ENCODE measurements at places on chromosomes 3 and 15.

GRCh38 chr3:154954757-154955156 is 125.4 kb upstream of the MME start:
- DNase-seq: peak; percentile 14

GRCh38 chr3:133206921-133207320 is 168.7 kb downstream of the TMEM108 start:
- no peak for DNase-seq

DNA sequence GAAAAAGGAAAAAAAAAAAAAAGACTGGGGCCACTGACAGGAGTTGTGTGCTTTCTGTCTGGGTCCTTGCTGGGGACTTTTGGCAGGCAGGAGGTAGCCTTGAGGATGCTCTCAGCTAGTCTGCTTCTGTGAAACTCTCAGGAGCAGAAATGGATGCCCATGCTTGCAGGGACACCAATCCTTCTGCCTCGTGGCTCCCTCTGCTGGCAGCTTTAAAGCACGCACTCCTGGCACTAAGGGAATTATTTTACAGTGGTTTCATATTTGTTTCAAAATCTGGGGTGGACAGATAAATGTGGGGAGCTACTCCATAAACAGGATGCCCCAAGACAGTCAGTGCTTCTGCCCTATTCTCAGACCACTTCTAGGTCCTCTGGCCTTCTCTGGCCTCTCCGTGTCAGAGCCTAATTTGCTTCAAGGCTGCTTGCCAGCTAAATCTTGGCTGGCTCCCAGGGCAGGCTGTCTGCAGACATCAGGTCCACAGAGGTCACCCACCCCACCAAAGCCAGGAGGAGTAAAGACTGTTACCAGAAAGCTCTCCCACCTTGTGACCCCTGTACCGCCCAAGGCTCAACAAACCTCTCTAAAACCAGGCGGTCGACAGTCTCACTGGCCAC is 17.1 kb downstream of the TRAIP start:
- DNase-seq: peak; percentile 10

DNA sequence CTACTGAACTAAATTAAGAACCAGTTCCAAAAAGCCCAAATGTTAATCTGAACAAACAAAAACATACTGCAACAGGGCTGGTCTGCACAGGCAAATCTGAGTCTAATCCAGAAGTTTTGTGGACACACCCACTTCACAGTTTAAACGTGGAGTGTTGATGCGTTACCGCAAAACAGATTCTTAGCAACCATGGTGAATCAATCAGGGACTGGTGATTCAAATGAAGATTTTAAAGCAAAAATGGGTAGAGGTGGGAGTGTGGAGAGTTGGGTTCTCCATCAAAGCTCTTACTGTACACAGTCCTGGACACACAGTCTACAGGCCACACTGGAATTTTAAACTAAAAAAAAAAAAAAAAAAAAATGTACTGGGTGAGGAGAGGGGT is 5.2 kb downstream of the ANXA2 start:
- no peak for DNase-seq

GRCh38 chr3:131840156-131840797 is 194.5 kb downstream of the CPNE4 start:
- DNase-seq: no peak

- no peak for DNase-seq
Measured at GRCh38 chr3:37072892-37073291, 79.6 kb downstream of the MLH1 start.

- DNase-seq: no peak
Measured at GRCh38 chr3:108218811-108219210, 3.4 kb downstream of the IFT57 start.

DNA sequence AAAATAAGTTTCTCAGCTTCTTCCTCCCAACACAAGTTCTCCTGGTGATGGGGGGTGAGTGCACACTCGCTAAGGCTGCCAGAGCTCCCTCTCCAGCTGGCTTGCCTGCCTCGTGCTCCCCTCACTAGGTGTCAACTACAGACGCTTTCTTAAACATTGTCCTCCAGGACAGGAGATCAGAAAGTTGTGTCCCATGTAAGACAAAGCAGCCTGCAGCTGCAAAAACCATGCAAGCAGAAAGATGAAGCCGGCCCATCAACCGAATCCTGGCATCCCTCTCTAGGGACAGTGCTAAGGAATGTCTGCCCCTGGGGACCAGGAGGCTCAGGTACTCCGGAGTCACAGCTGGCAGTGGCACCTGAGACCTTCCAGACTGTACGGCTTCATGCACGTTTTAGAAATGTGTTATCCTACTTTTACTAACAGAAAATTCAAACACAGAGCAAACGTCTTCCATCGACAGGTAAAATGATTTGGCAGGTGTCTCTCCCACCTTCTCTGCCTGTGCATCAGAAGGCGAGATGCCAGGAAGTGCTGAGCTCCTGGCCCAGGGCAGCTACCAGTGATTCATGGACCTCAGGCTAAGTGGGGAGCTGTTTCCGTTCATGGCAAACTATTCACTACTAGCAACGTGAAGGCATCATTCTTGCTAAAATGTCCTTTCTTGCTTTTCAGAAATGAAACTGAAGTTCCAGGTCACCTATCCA is 246.1 kb downstream of the ADAMTS17 start:
- DNase-seq: no peak

DNA sequence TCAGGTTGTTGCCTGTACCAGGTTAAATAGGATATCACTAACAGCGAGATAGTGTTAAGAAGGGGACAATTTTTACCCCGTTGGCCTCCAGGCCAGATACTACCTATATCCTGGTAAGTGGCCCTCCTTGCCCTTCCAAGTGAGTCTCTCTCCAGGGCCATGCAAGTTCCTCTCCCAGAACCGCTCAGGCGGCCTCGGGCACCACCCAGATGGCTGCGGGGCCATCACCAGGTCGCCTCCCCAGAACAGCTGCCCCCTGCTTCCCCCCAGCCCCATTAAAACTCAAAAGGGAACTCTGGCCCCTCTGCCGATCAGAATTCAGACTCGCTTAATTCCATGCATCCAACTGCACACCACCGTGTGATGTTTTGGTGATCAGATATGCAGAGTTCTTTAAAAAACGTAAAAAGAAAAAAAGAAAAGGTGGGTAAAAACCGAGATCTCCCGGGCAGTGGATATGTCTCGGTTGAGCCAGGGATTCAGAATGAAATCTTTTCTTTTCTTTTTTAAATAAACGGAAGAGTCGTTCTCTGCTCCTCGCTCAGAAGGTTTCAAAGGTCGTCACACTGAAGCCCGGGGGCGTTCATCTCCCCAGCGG is 1.9 kb upstream of the TRIM71 start:
- DNase-seq: no peak

GRCh38 chr3:47024932-47025331 is 45.5 kb downstream of the NBEAL2 start:
- DNase-seq: no peak

DNA sequence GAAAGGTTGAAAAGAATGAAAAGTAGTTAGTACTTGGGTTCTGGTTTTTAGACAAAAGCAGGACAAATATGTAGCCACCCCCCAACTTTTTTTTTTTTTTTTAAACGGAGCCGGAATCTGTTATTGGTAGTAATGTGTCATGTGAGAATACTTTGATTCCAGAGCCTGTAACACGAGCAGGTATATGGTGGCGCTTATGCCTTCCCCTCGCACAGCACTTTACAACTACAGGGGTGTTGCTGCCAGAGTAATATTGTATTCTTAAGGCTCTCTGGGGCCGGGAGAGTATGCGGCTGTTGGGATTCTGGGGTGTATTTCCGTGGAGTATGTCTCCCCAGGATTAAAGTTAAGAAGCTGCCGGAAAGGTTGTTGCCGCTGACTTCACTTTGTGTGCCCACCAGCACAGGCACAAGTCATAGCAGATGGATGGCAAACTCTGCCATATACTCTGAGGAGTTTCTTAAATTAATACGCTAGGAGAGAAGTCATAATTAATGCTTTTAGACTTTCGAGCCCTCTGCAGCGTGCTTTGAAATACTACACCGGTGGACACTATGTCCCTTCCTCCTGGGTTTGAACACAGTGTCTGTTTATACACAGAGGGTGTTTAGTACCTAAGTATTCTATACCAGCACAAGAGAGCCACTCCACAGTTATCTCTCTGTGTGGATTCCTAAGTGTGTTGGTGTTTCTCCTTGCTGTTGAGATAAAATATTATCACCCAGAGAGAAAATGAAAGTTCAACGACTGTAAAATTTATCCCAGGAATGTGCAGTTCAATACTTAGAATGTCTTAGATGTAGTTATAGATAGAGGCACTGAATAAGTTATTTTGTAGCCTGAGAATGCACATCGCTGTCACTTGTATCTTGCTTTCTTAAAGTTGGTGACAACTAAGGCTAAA is 1.4 kb downstream of the MBNL1 start:
- peak; percentile 60 for DNase-seq

DNA sequence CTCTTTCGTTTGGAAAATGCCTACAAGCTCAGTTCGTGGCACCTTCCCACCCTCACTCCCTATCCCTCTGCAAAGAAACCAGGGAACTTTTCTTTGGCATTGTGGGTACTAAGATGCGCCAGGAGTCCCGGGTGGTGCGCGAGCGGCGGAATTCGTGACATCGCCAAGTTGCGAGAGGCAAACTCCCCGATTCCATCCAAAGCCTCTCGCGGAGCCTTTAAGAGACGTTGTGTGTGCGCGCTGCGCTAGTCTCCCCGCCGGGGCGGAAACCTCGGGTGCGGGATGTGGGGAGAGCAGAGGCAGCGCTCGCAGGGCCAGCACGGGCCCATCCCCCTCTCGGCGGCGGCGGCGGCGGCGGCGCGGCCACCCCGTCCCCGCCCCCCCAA is 443 bp upstream of the NR2F2 start:
- no peak for DNase-seq

DNA sequence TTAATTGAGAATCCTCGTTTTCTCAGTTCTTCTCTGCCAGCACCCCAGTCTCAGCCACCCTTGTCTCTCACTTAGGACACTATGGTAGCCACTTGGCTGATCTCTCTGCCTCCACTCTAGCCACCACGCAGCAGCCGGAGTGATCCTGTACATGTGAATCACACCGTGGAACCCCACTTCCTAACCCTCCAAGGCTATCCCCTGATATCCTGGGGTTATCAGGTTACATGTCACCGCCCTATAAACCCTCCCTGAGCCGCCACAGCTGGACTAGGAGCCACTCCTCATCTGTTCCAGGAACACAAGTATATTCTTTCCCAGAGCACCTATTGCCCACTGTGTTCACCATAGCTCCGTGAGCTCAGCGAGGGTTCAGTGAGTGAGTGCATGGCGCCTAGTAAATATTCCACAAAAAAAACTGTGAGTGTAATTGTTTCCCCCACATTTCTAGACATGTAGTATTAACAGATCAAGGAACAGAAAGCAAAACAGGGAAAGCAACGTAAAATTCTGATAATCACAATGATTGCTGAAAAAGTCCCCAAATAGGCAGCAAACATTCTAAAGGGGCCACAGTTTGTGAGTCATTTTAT is 661 bp upstream of the PARP14 start:
- no peak for DNase-seq

GRCh38 chr3:193883551-193883950 is 252.4 kb upstream of the HES1 start:
- DNase-seq: no peak

Measured in NCI-H524 treated with DMSO at 0.1 percent for 48 hours (cell line).